Activated CD8-positive, alpha-beta memory T cell treated with anti-CD3 and anti-CD28 coated beads for 24 hours (primary cell): ENCODE measurements at places on chromosomes 3 and 15.

DNA sequence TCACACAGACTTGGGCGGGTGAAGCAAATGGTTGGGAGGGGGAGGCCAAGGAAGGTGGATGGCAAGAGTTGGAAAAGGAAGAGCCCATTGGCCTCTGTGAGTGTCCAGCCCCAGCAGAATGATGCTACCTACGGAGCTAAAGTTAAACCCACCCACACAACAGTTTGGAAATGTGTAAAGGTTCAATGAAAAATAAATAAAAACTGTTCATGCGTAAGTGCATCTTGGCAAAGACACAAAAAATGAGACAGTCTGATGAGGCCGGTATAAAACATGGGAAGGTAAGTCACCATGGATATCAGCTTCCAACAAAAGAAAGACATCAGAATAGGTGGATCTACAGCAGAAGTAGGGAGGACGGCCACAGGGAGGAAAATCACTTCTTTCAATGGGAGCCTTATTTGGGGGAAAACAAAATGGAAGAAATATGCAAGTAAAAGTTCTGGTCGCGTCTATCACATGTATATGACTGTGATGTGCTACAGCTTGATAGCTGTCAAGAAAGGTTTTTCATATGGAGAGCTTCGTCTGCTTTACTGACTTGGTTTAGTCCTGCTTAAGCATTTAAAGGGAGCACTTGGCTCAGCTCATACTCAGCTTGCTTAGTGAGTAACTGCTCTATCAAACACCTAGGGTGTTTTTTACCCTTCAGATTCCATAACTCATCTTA is 82.8 kb downstream of the TIGIT start:
- no peak for DNase-seq

DNA sequence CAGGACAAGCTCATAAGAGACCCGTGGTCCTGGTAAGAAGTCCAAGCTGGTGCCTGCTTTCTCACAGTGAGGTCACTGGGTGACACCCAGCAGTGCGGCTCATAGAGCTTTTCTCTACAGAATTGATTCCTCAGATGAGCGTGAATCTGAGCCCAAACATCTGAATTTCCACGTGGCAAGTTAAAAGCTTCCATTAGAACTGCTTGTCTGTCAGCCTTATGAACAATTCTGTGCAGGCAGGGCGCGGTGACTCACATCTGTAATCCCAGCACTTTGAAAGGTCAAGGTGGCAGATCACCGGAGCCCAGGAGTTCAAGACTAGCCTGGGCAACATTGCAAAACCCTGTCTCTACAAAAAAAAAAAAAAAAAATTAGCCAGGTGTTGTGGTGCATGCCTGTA is 113.1 kb upstream of the ABHD17C start:
- no peak for DNase-seq

- DNase-seq = no peak
Measured at GRCh38 chr3:123388811-123389627, 59.9 kb downstream of the ADCY5 start.

- DNase-seq = no peak
Measured at GRCh38 chr3:4426782-4427344, 40.2 kb downstream of the SUMF1 start.

DNA sequence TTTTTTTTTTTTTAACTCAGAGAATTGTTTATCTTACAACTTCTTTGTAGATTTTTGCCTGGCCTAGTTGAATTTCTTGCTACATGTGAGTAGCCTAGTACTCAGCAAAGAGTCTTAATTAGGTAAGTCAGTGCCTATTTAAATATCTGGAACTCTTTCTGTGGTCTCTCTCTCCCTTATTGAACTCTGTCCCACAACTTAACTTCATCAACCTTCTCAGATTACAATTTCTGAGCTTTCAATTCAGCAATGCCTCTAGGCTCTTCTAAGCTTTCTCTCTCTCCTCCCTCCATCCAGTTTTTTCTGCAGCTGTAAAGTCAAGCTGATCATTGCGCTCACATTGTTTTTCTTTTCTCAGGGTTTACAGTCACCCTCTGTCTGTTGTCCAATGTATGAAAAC is 517.6 kb upstream of the ROBO1 start:
- no peak for DNase-seq

DNA sequence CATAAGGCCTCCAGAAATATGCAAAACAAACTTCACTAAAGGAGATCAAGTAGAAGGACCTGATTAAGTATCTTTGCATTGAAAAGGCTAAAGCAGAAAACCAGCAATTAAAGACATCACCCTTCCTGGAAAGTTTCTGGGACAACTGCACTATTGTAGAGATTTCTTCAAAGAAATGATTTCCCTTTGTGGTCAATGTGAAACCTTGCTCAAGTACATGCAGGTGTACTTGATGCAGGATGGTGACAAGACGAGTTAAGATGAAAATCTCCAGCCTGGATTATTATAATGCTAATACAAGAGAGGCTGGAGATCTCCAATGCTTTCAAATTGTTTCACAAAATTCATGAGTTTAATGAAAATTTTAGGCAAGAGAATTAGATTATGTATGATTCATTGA is 208.4 kb downstream of the TIGIT start:
- no peak for DNase-seq

DNA sequence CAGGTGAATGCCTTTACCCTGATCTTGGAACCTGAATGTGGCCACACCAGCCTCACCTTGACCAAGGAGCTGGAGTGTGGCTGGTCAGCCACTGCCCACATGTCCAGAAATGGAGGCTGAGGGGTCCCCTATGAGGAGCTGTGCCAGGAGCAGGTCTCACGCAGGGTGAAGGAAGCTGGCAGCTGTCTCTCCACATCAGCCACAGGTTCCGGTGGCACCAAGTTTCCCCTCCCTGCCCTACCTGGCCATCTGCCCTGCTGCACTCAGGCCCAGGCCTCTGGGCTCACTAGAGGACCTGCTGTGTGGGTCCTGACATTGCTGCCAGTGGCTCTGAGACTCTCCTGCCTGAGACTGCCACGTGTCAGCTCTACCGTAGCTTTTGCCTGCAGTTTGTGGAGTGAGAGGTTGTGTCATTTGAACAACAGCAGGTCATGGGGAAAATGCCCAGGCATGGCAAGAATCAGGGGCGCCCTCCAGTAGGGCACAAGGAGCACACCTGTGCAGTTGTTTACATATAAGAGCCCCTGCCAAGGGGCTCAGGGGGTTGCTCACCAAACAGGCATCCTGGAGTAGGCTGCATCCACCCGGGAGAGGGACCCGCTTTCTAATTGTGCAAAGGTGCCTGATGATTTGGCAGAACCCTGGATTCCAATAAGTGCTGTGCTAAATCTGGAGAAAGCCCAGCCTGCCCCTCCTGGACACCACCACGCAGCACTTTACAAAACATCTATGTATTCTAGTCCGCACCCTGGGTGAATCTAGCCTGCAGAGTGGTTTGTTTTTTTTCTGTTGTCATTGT is 258.5 kb upstream of the TLE3 start:
- DNase-seq = peak; percentile 46

GRCh38 chr15:60829416-60829815 is 350.5 kb upstream of the ICE2 start:
- no peak for DNase-seq

GRCh38 chr15:64775551-64776401 is at the start of gene RBPMS2:
Gene RBPMS2 (minus strand): TSS chr15:64775589. CDS start chr15:64775319, 270 bp downstream.
- no peak for DNase-seq

- DNase-seq = no peak
Measured at GRCh38 chr3:13092621-13093617, 19.7 kb upstream of the IQSEC1 start.

DNA sequence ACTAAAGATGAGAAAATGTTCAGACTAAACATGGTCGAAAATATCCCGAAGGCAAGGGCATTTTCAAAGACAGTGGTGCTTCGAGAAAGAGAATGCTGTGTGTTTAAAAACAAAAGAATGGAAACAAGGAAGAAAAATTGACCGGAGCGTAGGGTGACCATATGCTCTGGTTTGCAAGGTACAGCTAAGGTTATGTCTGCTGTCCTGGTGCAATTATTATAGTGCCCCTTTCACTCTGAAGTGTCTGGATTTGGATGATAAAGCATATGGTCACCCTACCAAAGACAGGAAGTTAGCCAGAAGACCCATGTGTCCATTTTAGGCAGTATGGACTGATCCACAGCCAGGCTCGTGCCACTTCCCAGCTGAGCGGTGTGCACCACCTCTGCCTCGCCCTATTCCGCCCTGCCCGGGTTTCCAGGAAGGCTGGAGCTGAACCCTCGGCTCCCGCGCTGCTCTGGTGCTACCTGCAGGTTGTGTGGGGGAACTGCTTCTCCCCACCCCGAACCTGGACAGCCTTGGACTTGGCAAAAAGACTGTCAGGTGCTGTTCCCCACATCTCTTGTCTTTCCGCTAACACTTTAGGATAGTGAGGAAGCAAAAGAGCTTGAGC is 25.2 kb downstream of the GOLGA6D start:
- DNase-seq = no peak

GRCh38 chr15:57534281-57534680 is 57.4 kb upstream of the MYZAP start:
- DNase-seq = no peak

DNA sequence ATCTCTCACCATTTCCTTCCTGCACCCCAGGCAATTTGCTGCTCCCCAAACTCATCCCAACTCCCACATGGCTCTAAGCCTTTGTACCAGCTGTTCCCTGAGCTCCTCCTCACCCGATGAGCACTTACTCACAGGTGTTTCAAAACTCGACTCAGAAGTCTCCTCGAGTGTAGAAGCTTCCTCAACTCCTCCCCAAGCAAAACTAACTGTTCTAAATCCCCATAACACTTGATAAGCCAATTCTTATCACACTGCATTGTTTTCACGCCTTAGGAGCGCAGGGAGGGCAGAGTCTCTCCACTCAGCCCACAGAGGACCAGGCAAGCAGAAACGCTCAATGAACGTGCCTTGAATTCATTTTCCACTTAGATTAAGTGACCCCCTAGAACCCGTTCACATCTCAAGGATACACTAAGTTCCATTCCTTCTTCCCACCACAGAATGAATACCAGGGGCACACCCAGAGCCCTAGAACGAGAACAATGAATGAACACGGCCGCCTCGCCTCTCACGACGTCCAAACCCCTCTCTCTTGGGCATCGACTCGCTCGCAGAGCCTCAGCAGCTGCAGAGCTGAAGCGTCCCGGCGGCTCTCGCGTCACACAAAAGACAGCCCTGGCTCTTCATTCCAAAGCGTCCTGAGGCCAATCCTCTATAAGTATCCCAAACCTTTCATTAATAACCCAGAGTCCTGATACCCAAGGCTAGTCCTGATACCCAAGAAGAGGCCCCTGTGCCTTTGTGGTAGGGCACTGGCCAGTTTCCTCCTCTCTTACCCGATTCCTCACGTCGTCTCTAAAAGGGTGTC is 1.1 kb downstream of the RAF1 start:
- peak; percentile 72 for DNase-seq

DNA sequence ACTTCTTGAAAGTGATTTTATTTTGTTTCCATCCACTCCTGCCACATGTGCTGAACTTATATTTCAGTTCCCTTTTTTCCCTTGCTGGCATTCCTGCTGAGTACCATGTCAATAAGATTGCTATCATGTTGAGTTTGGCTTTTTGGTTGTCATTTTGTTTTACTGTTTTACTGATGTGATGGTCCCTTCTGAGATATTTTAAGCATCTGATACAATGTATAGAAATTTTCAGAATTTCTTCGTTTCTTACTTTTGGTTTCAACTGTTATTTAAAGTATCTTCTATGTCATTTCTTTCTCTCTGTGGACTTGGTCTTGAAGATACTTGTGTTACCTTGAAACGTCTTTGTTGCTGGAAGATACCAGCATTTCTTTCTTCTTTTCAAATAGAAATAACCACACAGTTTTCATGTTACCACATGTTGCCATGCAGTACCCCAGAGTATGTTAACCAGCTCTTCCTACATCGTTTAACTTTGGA is 14.1 kb downstream of the SIDT1 start:
- no peak for DNase-seq

- DNase-seq = no peak
Measured at GRCh38 chr3:28915741-28916500, 364.9 kb upstream of the RBMS3 start.

DNA sequence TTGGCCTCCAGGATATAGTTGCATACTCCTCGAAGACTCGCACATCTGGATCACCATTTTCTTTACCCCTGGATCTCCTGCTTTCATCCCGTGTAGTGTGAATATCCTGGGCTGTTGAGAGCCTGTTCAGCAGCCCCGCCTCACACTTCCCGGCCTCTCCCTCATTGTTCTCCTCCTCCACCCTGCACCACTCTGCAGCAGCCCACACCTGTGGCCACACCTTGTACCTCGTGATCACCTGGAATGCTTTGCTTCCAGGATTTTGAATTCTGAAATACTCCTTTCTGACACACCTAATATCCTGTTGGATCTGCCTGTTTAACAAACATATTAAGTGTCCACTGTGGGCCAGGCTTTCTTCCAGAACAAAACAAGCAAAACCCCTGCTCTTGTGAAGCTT is 14.4 kb downstream of the ABHD17C start:
- no peak for DNase-seq

- DNase-seq = no peak
Measured at GRCh38 chr3:165254812-165255211, 58.6 kb upstream of the SLITRK3 start.

DNA sequence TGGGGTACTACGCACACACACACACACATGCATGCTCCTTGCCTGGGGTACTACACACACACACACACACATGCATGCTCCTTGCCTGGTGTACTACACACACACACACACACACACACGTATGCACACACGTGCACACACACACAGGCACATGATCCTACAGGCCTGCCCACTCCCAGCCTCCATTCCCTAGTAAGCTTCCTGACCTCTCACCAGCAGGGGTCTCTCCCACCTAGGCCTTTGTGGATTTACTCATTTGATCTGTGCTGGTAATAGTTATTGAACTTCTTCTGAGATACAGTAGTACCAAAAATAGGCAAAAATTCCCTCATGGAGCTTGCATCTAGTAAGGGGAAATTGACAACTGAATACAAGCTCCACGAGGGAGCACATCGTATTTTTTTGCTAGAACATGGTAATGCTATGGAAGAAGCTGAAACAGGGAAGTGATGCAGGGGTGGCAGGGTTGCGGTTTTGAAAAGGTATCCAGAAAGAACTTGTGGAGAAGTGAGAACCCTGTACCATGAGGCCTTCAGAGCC is 19.1 kb downstream of the TTC21A start:
- DNase-seq = no peak

DNA sequence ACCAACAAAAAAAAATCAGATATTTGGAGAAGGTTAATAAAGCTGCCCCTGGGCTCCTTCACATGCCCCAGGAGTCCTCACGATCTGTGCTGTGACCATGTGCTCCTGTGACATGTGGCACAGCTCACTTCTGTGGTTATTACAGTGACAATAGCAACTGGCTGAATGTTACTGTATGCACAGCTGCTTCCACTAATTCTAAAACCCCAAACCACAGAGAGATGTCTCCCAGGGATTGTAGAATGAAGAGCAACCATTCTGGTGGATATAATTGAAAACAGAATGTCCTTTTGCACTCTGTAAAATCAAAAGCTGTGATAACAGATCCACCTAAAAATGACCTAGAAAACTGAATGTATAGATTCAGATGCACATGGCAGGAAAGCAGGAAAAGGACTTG is 489.2 kb upstream of the CNTN4 start:
- no peak for DNase-seq

GRCh38 chr15:72375846-72376581 is at the start of gene HEXA:
Gene HEXA (minus strand): TSS chr15:72376014. CDS start chr15:72375972, 42 bp downstream.
- DNase-seq = peak; percentile 100

- DNase-seq = no peak
Measured at GRCh38 chr3:55880357-55880756, 393.3 kb upstream of the WNT5A start.

- no peak for DNase-seq
Measured at GRCh38 chr15:86506401-86506800, 426.7 kb downstream of the AGBL1 start.
